ENCODE measurements at places on chromosomes 2 and 18. TPM values are rescaled to one million over a fixed set of nuclear protein-coding genes. Genes with fewer than 3 reads are reported as not detected.

FBXO48 gene
- total RNA-seq = 0.32 TPM

PROC gene
- total RNA-seq = not detected

RAB12 gene
- 52.7 TPM for total RNA-seq

SLC9A4 gene
- not detected for total RNA-seq

Data from bronchial smooth muscle cell (primary cell).